ENCODE measurements at places on chromosomes 11 and 22.

DNA sequence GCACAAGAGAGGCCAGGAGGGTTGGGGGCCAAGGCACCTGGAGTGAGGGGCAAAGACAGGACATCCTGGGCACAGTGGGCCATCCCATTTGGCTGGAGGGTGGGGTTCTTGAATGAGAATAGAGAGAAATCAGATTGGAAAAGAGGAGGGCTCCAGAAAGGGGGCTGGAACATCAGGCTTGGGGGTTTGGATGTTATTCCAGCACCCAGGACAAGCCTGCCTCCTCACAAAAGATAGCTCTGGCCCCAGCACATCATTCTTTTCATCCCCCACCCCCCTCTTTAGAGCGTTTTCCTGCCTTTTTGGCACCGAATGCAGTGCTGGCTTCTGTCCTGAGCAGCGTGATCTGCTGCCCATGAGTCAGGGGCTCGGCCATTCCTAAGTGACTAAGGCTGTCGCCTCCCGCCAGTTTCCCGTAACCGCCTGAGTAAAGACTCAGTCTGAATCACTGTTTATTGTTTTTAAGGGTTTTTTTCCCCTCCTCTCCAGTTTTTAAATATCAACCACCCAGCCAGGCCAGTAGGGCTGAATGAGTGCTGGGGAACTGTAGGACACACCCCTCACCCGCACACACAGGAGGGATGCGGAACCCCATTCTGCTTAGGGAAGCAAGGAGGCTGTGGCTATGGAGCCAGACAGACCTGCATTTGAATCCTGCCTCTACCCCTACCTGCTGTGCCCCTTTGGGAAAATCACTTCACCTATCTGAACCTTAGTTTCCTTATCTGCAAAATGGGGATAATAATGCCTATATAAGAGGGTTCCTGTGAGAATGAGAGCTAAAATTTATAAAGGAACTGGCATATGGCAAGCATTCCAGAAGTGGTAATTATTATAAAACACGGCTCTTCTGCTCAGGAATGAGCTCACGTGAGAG, 32.4 kb upstream of the NAV2 start:
- peak; percentile 97 for DNase-seq

GRCh38 chr11:61745781-61746441, 6.5 kb upstream of the MYRF start:
- DNase-seq: no peak

DNA sequence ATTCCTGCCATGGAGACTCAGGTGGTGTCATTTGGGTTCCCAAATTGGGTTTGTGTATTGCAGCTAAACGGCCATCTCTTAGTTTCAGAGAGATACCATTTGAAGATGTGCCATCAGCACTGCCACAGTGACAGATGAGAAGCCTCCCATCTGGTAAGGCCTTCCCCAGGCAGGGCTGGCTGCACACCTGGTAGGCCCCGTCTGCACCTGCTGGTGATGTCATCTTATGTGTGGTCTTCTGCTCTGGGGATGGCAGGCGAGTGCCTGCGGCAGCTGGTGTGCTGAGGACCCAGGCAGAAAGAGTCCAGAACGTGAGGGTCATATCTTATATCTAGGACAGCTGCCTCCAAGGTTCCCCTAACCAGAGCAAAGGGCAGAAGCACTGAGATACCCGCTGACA, 100.6 kb downstream of the CSNK2A3 start:
- DNase-seq: no peak

DNA sequence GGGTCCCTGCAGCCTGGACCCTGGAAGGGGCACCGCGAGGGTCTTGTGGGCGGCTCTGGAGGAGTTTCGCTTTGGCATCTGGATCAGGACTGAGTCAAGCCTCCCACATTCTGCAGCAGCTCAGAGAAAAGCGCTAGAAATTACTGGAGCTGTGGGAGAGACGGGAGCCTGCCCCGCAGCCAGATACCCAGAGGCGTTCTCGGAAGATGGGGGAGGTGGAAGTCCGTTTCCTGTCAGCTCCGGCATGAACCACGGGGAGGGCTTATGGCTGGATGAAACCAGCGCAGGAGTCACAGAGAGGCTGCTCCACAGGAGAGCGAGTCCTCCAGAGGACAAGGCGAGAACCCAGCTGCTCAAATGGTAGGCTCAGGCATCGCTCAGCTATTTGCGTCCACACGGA, 379.3 kb downstream of the OPCML start:
- no peak for DNase-seq

DNA sequence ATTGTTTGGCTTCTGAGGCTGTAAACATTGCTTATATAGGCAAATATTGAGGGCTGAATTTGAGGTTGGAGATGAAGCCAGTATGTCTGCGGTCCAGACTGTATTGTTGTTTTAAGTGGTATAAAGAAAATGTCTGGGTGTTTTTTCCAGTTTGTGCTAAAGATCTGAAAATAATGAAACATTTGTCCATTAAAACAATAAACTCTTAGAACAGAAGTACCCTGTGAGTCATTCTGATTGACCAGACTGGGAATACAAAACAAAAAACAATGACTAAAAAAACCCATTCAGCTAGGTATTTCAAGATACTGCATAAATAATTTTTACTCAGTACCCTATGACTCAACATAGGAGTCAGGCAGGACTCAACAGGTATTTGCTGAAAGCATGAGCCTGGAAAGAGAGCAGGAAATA, 20.4 kb downstream of the ALKBH8 start:
- DNase-seq: no peak

GRCh38 chr11:12199231-12199948, 89.0 kb downstream of the MICAL2 start:
- DNase-seq: no peak

DNA sequence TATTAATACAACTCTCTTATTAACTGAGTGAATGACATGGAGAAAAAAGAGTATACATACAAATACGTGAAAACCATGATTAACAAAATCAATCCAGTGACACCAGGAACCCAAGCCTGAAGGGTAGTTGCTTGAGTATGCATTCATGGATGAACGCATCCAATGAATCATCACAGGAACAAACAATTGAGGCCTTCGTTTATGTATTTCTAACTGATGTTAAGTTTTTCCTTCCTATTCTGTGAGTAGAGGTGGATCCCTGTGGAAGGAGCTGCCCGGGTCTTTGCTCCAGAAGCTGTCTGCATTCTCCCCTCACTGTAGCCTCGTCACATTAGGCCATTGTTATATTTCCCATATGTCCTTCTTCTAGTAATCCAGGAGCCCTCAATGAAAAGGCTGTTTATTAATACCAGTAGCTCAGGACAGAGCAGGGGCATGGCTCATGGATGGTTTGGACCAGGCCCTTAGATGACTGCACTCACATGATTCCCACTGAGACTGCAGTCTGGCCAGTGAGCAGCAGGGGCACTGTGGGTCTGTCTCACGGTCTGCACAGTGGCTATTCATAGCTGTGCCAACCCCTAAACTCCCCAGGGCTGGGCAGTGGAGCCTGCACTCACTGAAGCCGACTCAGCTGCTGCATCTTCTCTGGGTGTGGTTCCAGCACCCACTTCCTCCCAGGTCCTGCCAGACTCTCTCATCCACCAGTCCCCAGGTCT, 128.1 kb upstream of the TOP3B start:
- DNase-seq: peak; percentile 48

- DNase-seq: no peak
Observed at GRCh38 chr22:46937185-46937584, 174.7 kb downstream of the TBC1D22A start.

DNA sequence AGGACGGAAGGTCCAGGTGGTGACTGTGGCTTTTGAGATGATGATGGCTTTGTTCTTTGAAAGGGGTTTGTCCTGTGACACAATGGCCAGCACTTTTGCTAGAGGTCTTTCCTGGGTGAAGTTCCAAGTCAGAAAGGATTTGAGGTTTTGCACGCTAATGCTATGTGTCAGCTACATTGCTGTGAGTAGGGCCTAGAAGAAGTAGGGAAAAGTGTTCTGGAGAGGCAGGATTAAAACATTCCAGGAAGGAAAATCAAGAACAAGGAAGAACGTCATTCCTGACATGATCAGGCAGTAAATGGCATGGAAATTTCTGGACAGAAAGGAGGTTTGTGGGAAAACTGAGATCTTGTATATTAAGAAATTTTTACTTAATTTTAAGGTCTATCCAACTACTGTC, 290.7 kb downstream of the NTM start:
- DNase-seq: no peak

- DNase-seq: no peak
Observed at GRCh38 chr11:83678831-83679584, 392.8 kb upstream of the CCDC90B start.

GRCh38 chr11:48013269-48013901, 33.0 kb downstream of the PTPRJ start:
- DNase-seq: no peak

- DNase-seq: no peak
Observed at GRCh38 chr11:41274831-41275230, 184.6 kb downstream of the LRRC4C start.

- no peak for DNase-seq
Observed at GRCh38 chr11:59756558-59756840, 1.3 kb downstream of the STX3 start.

DNA sequence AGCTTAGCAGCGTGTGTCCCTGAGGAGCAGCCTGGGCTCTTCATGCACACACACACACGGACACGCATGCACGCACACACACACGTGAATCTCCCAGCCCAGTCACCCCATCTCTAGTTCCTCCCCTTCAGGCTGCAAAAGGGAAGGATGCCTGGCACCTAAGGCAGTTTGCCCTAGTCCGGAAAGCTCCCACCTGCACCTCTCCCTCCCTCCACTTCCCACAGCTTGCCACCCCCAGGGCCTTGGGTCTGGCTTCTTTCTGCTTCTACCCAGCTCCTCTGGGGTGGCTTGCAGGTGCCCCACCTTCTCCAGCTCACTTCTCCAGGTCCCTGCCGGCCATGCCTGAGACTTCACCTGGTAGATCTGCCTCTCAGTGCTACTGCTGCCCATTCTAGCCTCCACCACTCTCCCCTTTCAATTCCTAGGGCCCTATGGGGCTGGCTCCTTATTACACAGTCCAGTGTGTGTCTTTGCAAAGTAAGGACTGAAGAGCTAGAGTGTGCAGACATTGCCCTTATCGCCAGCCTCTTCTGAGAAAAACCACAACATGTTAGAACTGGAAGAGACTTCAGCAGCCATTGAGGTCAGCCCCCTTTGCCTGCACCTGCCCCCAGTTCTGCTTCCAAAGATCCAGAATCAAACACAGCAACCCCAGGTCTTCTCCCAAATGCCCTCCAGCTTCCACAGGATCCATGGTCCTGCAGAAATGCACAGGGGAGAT, 33.5 kb upstream of the CHST1 start:
- no peak for DNase-seq

Measured in HS-27A (cell line).